IMR-90 (cell line): ENCODE measurements at places on chromosomes 7 and 10. TPM values are rescaled to one million over a fixed set of nuclear protein-coding genes. Genes with fewer than 3 reads are reported as not detected.

GRCh38 chr10:56623064-56623463, 262.0 kb upstream of the ZWINT start:
- no peak for DNase-seq

Gene MOGAT3
- total RNA-seq: not detected in 2 replicates

Gene ERVW-1
- total RNA-seq: not detected in 2 replicates

Gene MBLAC1
- 0.56 and 0.72 TPM in 2 replicates for total RNA-seq
